Vagina (tissue), 2 donors: ENCODE measurements at places on chromosomes 16 and 17.

- DNase-seq = no peak
Observed at GRCh38 chr16:10093576-10093975, 88.7 kb downstream of the GRIN2A start.

- DNase-seq = no peak
Observed at GRCh38 chr17:33291248-33292200, 1.6 kb downstream of the ASIC2 start.

DNA sequence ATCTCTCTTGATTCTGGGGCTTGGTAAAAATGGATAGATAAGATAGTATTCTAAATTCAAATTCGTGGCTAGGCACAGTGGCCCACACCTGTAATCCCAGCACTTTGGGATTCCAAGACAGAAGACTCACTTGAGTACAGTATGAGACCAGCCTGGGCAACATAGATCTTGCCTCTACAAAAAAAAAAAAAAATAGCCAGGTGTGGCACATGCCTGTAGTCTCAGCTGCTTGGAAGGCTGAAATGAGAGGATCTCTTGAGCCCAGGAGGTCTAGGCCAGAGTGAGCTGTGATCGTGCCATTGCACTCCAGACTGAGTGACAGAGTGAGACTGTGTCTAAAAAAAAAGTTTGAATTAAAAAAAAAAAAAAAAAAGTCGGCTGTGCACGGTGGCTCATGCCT is 9.3 kb downstream of the PDP2 start:
- DNase-seq = no peak

DNA sequence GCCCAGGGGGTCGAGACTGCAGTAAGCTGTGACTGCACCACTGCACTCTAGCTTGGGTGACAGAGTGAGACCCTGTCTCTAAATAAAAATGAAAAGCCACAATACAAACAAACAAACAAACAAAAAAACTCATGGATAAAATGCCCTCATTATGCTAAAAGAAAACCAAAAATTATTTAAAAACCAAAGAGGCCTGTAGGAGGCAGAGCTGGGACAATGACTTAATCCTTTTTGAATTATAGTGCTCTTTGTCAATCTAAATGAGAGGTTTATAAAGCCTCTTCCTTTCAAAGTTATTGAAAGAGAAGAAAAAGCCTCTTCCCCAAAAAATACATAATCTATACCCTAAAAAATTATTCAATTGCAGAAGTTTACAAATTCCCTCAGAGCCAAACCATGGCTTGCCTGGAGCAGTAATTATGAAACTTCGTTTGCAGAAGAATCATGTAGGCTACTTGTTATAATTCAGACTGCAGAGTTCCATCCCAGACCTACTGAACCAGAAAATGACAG is 18.5 kb downstream of the CRLF3 start:
- no peak for DNase-seq

- DNase-seq = no peak
Observed at GRCh38 chr17:54861471-54861983, 39.1 kb upstream of the TOM1L1 start.

DNA sequence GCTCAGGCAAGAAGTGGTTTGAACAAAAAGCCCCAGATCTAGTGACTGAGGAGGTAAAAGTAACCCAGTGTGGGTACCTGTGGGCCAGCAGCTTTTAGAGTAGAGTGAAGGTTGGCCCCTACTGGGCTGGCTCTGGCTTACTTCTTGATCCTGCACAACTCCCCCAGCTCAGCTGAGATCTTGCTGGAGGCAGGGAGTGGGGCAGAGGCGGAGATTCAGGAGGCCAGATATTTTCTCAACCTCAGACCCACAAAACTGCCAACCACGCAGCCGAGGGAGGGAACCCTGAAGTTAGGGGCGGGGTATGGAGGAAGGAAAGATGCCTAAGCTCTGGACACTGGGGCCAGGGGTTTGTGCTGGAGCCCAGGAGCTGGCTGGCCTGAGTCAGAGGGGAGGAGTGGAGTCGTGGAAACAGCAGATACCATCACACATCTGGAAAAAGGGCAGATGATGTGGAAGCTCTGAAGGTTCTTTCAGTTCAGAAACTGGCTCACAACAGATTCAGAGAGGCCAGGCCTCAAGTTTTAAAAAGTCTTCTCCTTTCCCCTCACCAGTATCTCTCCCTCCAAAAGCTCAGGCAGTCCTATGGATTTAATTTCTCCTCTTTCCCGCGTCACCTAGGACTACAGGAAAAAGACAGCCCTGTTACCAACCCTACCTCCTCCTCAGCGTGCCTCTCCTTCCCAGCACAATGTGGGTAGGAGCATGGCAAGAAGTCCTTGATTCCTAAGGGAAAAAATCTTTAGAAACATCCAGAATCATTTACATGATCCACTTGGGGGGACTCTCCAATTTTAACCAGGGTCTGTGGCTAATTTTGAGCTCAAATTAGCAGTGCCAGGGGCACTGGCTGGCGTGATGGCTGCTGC is 48.1 kb downstream of the MYO18A start:
- DNase-seq = no peak

DNA sequence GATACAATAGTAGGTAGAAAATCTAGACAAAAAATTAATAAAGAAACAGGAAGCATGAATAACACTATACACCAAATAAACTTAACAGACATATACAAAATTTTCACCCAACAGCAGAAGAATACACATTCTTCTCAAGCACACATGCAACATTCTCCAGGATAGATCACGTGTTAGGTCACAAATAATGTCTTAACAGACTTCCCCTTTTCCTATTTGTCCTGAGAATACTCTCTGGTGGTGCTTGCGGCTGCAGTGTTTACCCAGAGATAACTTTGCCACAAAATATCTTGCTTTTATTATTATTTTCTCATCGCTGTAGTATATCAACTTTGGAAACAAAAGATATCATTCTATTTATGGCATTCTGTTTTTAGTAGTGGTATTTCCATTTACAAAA is 40.6 kb upstream of the ZNF267 start:
- DNase-seq = no peak
